EH (cell line): ENCODE measurements at places on chromosomes 5 and 9.

GRCh38 chr5:34978681-34979080 lies 49.3 kb downstream of the DNAJC21 start:
- no peak for DNase-seq

GRCh38 chr9:128408963-128409431 lies 11.7 kb upstream of the CERCAM start:
- DNase-seq: no peak

DNA sequence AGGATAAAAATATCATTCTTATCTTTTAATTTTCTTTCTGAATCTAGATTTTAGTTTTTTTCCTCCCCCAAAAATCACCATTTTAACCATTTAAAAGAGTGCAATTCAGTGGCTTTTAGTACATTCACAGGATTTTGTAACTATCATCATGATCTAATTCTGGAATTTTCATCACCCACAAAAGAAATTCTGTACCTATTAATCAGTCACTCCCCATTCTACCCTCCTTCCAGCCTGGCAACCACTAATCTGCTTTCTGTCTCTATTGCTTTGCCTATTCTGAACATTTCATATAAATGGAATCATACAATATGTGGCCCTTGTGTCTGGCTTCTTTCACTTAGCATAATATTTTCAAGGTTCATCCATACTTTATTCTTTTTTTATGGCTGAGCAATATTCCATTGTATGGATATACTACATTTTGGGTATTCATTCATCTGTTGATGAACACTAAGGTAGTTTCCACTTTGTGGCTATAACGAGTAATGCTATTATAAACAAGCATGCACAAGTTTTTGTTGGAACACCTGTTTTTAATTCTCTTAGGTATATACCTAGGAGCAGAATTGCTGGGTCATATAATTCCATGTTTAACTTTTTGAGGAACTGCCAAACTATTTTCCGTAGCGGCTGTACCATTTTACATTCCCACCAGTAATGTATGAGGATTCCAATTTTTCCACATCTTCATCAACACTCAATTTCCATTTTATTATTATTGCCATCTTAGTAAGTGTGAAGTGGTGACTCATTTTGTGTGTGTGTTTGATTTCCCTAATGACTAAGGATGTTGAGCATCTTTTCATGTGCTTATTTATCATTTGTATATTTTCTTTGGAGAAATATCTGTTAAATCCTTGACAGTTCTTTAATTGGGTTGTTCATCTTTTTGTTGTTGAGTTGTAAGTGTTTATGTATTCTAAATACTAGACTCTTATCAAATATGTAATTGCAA lies 340.3 kb downstream of the CWC27 start:
- DNase-seq: peak; percentile 65

GRCh38 chr9:13083963-13084528 lies 195.4 kb downstream of the MPDZ start:
- peak; percentile 18 for DNase-seq

GRCh38 chr5:39518516-39518915 lies 93.7 kb upstream of the DAB2 start:
- peak; percentile 84 for DNase-seq

DNA sequence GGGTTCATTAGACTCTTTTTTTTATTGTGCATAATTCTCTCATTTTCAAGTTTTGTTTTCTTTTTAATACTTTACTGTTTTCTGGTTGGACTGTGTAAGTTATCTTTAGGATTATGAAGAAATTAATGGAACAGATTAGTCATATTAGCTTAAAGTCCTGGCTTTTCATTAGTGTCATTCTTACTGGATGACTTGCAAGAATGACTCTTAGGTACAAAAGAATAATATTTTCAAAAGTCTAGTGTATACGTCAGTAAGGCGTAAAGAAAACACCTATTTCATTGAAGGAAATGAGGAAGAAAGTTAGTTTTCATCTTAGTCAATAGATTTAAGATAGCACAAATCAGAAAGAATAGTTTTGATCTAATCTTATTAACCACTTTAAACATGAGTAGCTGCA lies 20.4 kb downstream of the UHRF2 start:
- DNase-seq: peak; percentile 66

DNA sequence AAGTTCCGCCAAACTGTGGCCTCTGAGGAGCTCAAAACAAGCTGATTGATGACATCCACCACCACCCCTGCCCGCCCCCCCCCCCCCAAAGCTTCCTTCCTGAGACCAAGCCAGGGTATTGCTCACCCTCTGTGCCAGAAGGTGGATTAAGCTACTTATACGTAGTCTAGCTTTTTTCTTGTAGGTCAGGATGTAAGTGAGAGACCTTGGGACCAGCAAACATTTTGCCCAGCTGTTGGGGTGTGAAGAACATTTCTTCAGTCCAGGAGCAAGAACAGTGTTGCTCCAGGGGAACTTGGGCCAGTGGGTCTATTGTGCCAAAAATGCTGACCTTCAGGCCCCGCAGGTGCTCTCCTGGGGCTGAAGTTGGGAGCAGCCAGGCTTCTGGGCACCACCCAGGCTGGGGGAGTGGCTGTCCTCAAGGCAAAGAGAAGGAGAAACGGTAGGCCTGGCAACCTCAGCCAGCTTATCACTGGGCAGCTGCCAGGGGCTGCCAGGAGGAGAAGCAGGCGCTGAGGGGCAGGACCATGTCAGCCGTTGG lies 18.0 kb downstream of the NEURL1B start:
- no peak for DNase-seq

DNA sequence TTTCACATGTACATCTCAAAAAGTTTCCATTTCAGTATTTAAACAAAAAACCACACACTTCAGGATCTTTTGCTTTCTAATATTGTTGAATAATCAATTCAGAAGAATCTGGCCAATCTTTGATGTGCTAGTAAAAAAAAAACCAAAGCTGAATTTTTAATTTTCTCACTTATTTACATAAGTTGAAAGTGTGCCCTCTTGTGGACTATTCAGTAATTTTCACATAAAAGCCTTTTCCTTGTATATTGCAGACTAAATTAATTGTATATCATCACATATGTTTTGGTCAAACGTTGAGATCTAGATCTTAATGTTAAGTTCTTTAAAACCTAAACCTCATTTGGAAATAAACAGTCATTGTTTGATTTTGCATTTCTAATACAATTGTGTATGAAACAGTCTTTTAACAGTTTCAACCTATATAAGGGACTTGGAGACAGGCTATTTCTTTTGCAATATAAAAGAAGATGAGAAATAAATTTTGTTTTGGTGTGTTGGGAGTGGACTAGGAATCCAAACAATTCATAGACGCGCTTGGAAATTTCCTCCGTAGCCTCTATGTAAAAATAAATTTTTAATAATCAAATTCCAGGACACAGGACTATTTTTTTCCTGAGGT lies 68.1 kb downstream of the NIPBL start:
- peak; percentile 63 for DNase-seq

DNA sequence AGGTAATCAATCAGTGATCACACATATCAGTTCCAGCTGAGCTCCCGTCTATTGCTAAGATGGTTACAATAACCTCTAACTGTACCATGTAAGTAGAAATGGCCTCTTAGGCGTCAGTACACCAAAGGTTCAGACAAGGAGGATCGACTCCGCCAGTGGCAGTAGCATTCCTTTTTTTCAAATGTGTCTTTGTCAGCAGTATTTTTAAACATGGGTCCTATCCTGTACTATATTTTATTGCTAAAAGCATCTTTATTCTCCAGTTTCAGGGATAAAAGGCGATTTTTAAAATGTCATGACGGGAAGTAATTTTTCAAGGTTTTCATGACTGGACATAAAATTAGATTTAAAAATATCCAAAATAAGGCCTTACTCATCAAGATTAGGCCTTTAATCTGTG lies 64.8 kb upstream of the TBCA start:
- no peak for DNase-seq

- DNase-seq: no peak
Observed at GRCh38 chr5:80594810-80595209, 24.7 kb upstream of the ANKRD34B start.

- peak; percentile 80 for DNase-seq
Observed at GRCh38 chr5:39411061-39411460, 13.7 kb downstream of the DAB2 start.

- DNase-seq: no peak
Observed at GRCh38 chr5:169200125-169200778, 100.7 kb downstream of the SLIT3 start.

DNA sequence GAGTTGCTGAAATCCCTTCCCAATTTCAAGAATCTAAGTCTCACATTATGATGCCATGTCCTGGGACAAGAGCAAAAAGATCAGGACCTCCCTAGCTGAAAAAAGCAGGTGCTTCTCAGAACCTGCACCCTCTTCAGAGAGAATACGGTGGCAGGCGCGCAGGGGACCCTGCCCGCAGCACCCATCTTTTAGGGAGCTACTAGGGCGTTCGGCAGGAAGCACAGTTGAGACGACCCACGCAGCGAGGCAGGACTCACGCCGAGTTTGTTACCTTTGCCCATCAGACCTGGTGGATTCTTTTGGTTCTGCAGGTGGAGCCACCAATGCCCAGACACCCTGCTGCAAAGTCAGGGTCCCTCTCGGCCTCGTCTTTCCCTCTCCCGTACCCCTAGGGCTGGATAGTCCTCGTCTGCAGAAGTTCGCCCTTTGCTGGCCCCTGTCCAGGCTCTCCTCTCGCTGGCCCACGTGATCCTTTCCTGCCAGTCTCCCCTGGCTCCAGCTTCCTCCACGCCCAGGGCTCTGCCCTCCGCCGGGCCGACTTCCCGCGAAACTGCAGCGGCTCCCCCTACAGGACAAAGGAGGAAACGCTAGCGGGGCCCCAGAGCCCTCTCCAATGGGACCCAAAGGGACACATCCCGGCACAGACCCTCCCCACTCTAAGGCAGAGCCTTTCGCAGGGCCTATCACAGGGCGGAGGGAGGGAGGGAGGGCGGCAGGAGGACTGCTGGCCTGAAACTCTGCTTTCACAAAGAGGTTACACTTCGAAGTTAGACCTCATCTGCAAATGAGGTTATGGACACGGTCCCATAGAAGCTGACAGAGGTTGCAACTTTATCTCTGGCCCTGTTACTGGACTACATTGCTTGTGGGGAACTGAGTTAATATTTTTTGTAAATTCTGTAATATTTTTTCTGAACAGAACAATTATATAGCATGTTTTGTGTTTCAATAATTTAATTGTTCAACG lies 28.8 kb downstream of the TMEM174 start:
- peak; percentile 65 for DNase-seq

- peak; percentile 31 for DNase-seq
Observed at GRCh38 chr5:76527685-76528161, 95.5 kb downstream of the F2RL2 start.

DNA sequence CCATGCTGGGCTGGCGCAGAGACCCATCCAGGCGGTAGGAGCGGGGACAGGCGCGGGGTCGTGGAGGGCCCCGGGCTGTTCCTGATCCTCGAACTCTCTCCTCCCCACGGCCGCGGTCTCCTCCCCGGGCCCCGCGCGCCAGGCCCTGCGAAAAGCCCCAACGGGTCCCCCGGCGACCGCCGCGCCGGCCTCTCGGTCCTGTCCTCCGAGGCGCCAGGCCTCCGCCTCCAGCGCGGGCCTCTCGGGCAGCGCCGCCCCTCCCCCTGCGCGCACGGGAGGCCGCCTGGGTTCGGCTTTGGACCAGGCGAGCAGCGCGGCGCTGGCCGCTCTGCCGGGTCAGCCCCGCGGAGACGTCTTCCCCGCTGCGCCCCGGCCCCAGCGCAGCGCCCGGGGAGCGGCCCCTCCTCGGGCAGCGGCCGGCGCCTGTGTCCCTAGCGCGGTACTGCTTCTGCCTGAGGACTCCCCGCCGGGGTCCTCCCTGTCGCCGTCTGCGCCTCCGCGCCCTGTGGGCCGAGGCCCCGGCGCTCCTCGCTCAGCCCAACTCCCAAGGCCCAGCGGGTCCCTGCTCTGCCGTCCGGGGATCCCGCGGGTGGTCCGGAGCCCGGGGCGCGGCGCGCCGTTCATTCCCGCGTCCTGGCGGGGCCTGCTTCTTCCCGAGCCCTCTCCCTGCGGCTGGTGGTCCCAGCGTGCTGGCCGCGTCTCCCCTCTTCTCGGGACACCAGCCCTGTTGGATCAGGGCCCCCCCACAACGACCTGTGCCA lies 13.4 kb downstream of the COL23A1 start:
- no peak for DNase-seq

DNA sequence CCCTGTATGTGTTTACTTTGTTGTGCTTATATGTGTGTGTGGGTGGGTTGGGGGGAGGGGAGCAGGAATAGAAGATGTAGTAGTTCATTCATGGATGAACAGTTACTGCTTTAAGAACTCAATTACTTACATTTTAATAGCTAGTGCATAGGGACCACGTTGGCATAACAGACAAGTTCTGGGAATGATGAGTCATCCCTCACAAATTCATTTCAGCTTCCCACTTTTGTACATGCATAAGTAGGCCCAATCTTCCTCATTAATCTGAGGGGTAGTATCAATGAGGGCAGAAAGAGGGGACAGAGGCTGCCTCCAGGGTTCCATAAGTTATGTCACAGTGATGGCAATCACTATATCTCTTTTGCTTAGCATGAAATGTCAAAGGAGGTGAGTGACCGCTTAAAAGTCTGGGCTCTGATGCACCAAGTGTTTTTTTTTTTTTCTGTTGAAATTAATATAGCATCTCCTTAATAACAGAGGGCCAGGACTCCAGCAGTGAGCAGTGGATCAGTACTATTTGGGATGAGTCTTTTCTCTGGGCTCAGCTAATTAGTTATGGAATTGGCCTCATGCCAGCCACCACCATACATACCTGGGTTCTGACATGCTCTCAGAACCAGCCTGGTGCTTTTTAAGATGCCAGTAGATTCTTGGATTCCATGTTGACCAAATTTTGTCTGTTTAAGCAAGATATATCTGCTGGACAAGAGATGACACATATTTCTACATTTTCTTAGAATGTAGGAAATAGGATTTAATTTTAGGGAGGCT lies 37.1 kb downstream of the PRDM6 start:
- peak; percentile 76 for DNase-seq

- no peak for DNase-seq
Observed at GRCh38 chr5:175554296-175554695, 75.9 kb downstream of the SFXN1 start.

DNA sequence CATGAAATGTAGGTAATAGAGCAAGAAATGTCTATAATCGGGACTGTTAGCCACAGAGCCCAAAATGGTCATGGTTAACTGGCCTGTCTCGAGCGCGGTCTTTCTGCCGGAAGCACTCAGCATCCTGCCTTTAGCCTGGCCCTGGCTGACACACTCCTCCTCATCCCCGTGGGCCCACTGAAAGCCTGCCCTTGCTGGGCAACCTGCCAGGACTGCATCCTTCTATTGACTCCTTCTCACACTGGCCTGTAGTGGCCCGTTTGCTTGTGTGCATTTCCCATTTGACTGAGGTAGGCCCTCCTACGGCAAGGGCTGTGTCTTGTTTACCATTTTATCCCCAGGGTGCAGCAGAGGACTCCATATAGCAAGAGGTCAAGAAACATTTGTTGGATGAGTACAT lies 215.7 kb downstream of the ATPSCKMT start:
- peak; percentile 28 for DNase-seq

DNA sequence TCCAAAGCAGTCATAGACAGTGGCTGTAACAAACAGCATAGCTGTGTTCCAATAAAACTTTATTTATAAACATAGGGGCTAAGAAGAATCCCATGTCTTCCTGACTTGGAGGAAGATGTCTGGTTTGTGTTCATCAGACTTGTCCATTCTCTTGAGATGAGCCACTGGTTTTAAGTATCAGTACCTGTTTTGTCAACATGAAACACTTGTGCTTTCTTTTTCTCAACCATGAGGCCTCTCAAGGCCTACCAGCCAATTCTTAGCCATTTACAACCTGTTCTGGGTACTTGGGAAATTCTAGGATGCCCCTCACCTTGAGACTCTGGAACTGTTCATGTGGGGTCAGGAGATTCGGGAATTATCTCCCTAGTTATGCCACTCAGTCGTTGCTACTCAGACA lies 154.3 kb upstream of the PPP1R2B start:
- no peak for DNase-seq

GRCh38 chr9:68627594-68627993 lies 77.4 kb upstream of the PIP5K1B start:
- no peak for DNase-seq
